ENCODE measurements at places on chromosomes 3 and 15. TPM values are rescaled to one million over a fixed set of nuclear protein-coding genes. Genes with fewer than 3 reads are reported as not detected.

DNA sequence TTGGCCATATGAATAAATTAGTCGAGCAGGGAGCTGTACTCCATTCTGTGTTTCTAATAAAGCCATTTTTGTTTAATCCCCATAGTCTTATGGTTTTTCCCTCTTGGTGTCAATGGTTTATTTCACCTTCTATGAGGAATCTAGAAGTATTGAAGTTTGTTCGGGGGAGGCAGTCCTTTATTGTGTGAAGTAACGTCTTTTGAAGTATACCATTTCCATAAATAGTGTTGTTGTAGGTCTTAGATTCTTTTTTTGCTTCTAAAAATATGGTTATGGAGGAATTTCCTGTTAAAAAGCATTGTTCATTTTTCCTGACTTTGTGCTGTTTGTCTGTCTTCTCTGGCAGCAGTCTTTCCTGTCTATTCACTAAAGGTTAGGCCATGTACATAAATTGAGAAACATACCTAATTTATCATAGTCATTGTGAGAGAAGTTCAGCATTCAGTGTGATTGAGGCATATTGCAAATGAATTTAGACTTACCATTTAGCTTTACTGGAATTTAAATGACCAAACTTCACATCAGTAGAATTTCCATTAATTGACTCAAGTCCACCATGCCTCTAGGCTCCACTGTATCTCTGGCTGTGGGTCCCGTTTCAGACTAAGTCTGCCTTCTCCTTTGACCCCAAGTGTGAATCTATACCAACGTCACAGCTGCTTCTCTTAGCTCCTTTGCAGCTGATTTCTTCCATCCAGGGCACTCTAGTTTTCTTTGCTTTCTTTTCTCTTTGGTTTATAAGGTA lies 37.3 kb downstream of the YEATS2 start:
- peaks cover 12% of the 10 kb centered on the region for H3K36me3 ChIP-seq
- H3K4me1 ChIP-seq: no peaks in the 10 kb centered on the region
- H3K27ac ChIP-seq: no peak overlapping the region
- no peaks in the 10 kb centered on the region for H3K27me3 ChIP-seq
- no peak for DNase-seq
- no peak overlapping the region for H3K4me3 ChIP-seq

The TMEM207 gene
- not detected for total RNA-seq

DNA sequence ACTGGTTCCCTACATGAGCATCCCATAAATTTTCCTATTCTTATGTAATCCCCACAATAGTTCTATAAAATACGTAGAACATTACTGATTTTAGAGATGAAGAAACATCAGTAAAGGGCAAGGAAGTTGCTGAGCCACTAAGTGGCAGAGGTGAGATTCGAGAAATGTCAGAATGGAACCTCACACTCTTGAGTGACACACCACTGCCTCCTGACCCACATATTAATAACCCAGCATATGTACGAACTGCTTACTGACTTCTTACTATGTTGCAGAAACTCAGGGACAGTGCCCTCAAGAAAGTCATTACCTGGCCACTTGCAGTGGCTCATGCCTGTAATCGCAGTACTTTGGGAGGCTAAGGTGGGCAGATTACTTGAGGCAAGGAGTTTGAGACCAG lies 1022.4 kb downstream of the FHIT start:
- H3K27me3 ChIP-seq: no peaks in the 10 kb centered on the region
- H3K4me1 ChIP-seq: no peaks in the 10 kb centered on the region
- DNase-seq: no peak
- no peaks in the 10 kb centered on the region for H3K36me3 ChIP-seq
- no peak overlapping the region for H3K27ac ChIP-seq
- no peak overlapping the region for H3K4me3 ChIP-seq

GRCh38 chr3:196162679-196163078 lies 48.5 kb downstream of the ZDHHC19 start:
- no peak overlapping the region for H3K27ac ChIP-seq
- H3K36me3 ChIP-seq: no peaks in the 10 kb centered on the region
- no peak overlapping the region for H3K4me3 ChIP-seq
- H3K27me3 ChIP-seq: no peaks in the 10 kb centered on the region

DNA sequence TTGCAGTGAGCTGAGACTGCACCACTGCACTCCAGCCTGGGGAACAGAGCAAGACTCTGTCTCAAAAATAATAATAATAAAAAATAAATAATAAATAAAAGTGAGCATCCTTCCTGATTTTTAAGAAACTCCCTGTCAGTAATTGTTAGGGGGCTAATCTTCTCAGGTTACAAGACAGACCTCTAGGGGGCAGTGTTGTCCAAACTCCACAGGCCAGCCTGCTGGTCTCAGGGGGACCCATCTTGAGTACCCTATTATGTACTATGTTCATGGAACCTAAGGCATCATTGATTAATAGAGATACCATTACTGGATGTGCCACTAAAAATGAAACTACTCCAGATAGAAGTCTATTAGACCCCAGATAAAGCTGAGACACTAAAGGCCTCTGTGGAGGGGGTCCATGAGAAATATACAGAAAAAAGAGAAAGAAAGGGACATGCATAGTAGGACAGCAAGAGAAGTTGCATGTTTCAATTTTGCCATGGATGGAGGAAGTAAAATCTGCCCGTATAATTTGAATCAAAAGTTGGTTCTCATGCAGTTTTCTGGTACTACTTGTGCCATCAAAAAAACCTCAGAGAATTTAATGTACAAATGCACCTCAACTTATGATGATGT lies 85.5 kb upstream of the CDV3 start:
- DNase-seq: no peak
- no peaks in the 10 kb centered on the region for H3K27me3 ChIP-seq
- no peaks in the 10 kb centered on the region for H3K4me1 ChIP-seq
- no peak overlapping the region for H3K4me3 ChIP-seq
- no peak overlapping the region for H3K27ac ChIP-seq

The HGD gene
- total RNA-seq: 0.89 TPM

The AMOTL2 gene
- total RNA-seq: 135 TPM

DNA sequence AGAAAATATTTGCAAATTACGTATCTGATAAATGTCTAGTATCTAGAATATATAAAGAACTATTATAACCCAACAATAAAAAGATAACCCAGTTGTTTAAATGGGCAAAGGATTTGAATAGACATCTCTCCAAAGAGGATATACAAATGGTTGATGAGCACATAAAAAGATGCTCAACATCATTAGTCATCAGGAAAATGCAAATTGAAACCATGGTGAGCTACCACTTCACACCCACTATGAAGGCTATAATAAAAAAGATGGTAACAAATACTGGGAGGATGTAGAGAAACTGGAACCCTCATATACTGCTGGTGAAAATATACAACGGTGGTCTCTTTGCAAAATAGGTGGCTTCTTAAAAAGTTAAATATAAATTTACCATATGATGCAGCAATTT lies 28.0 kb downstream of the RAD51 start:
- no peak overlapping the region for H3K27ac ChIP-seq
- H3K4me3 ChIP-seq: no peak overlapping the region
- no peaks in the 10 kb centered on the region for H3K27me3 ChIP-seq
- H3K36me3 ChIP-seq: no peaks in the 10 kb centered on the region
- H3K4me1 ChIP-seq: no peaks in the 10 kb centered on the region

The ZMYND10 gene
- 3.1 TPM for total RNA-seq

GRCh38 chr15:33293713-33294334 lies 16.9 kb upstream of the RYR3 start:
- H3K36me3 ChIP-seq: no peaks in the 10 kb centered on the region
- no peaks in the 10 kb centered on the region for H3K27me3 ChIP-seq
- H3K27ac ChIP-seq: no peak overlapping the region
- peaks cover 5% of the 10 kb centered on the region for H3K4me1 ChIP-seq

The CCR8 gene
- not detected for total RNA-seq

GRCh38 chr3:46701181-46701939 lies at the start of gene TMIE:
Gene TMIE (plus strand): TSS chr3:46701392. CDS start chr3:46701488, 96 bp downstream.
- no peak for DNase-seq
- H3K27ac ChIP-seq: peak within 1 kb of the TSS; percentile 24

The TBL1XR1 gene
- 156 TPM for total RNA-seq

GRCh38 chr3:58434990-58435389 lies 1.4 kb upstream of the PDHB start:
- peaks cover 17% of the 10 kb centered on the region for H3K4me1 ChIP-seq
- H3K36me3 ChIP-seq: peaks cover 17% of the 10 kb centered on the region
- H3K27ac ChIP-seq: no peak overlapping the region
- DNase-seq: no peak
- no peak overlapping the region for H3K4me3 ChIP-seq

DNA sequence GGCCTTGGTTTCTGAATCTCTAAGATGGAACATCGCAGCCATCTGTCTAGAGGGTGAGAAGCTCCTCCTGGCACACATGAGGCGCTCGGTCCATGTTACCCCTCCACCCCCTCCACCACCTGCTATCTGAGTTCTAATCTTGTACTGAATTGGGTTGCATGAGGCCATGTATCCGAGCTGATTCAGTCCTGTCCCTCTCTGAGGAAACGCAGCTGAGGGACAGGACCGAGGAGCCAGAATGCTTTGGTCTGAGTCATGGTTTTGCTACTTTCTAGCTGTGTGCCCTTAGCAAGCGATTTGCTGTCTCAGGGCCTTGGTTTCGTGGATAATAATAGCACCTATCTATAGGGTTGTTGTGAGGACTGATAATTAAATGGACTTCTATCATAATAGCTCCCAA lies 87.8 kb upstream of the SEC13 start:
- H3K36me3 ChIP-seq: no peaks in the 10 kb centered on the region
- DNase-seq: no peak
- H3K27ac ChIP-seq: no peak overlapping the region
- H3K4me3 ChIP-seq: no peak overlapping the region

GRCh38 chr3:31106204-31106603 lies 211.7 kb upstream of the GADL1 start:
- H3K27ac ChIP-seq: no peak overlapping the region
- H3K4me3 ChIP-seq: no peak overlapping the region

DNA sequence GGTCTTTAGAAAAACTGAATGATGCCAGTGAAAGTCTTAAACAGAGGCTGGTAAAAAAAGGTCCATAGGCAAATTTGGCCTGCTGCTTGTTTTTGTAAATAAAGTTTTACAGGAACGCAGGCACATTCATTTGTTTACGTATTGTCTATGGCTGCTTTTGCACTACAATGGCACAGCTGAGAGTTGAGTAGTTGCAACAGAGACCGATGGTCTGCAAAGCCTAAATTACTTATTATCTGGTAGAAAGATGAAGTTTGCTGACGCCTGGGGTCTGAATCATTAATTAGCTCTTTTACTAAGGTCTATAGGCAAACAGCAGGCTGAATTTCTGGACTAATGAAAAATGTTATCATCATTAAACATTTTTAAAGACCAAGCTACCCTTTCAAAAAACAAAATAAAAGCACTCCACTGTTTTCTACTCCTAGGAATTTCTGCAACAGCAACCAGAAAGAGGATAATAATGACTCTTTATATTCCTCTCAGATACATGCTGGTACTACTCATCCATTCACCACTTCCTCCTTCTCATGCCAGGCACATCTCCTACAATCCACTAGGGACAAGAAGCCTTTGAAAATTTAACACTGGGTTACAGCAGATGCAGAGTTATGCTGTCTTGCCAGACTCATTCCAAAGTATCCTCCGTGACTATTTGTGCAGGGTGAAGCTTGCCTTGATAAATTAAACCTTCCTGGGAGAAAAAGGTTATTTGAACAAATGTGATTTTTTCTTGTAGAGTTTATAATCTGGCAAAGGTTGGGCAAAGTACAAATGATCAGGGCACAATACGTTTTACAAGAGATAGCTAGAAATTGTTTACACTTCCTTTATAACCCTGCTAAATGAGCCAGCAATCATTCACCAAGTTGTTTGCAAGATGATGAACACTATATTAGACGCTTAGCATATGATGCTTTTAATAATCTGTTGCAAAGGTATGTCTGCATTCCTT lies 6.0 kb downstream of the GATM start:
- no peaks in the 10 kb centered on the region for H3K36me3 ChIP-seq
- no peak overlapping the region for H3K4me3 ChIP-seq
- no peak overlapping the region for H3K27ac ChIP-seq
- no peak for DNase-seq
- no peaks in the 10 kb centered on the region for H3K27me3 ChIP-seq

- no peaks in the 10 kb centered on the region for H3K27me3 ChIP-seq
Observed at GRCh38 chr3:169118666-169119370, 544.7 kb downstream of the MECOM start.

DNA sequence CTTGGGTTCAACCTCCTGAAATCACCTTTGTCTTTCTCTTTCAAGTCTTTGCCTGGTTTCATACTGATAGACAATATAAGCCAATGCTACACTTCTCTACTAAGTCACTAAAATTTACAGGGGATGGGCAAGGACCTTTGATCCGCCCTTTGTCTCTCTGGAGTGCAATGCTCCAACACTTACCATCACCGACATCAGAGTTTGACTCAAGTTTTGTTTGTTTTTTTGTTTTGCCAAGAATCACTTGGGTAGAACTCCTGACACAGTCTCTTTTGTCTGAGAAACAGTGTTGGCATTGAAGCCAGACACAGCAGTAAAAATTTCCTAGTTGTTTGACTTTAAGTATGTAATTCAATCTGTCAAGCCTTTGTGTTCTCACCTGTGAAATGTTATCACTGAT lies 29.3 kb downstream of the NFKBIZ start:
- H3K27me3 ChIP-seq: no peaks in the 10 kb centered on the region
- H3K27ac ChIP-seq: no peak overlapping the region
- H3K4me1 ChIP-seq: no peaks in the 10 kb centered on the region
- no peaks in the 10 kb centered on the region for H3K36me3 ChIP-seq

GRCh38 chr3:116338713-116339112 lies 106.6 kb downstream of the LSAMP start:
- no peaks in the 10 kb centered on the region for H3K27me3 ChIP-seq
- DNase-seq: no peak
- H3K4me1 ChIP-seq: no peaks in the 10 kb centered on the region

- no peak overlapping the region for H3K27ac ChIP-seq
- no peaks in the 10 kb centered on the region for H3K27me3 ChIP-seq
- no peak overlapping the region for H3K4me3 ChIP-seq
- no peak for DNase-seq
Observed at GRCh38 chr15:66942649-66943390, 122.6 kb upstream of the SMAD3 start.

The ZCWPW2 gene
- not detected for total RNA-seq

The PARP15 gene
- total RNA-seq: 30.4 TPM

All from upper lobe of left lung (tissue), 6 donors.